ENCODE measurements at places on chromosomes 4 and X.

DNA sequence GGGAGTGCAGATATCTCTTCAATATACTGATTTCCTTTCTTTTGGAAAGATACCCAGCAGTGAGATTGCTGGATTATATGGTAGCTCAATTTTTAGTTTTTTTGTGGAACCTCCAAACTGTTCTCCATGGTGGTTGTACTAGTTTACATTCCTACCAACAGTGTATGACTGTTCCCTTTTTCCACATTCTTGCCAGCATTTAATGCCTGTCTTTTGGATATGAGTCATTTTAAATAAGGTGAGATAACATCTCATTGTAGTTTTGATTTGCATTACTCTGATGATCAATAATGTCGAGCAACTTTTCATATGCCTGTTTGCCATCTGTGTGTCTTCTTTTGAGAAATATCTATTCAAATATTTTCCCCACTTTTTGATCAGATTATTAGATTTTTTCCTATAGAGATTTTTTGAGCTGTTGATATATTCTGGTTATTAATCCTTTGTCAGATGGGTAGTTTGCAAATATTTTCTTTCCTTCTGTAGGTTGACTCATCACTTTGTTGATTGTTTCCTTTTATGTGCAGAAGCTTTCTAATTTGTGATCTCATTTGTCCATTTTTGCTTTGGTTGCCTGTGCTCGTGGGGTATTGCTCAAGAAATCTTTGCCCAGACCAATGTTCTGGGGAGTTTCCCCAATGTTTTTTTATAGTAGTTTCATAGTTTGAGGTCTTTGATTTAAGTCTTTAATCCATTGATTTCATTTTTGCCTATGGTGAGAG, 552.7 kb downstream of the ZNF674 start:
- DNase-seq = no peak

DNA sequence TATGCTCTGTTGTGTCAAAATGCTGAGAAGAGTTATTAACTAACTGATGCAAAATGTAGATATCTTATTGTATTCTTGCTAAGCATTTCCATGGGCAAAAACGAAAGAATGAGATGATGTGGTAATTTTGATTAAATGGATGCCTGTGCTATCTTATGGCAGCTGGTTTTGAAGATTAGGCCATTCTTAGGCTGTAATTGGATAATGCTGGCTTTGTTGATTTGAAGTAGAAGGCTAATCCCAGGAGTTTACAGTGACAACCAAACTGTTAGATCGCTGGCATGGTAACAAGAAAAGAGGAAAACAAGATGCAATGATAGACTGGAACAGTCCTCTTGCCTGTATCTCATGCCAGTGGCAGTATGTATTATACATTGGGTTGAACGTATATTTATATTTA, 74.1 kb upstream of the WDR44 start:
- no peak for DNase-seq

DNA sequence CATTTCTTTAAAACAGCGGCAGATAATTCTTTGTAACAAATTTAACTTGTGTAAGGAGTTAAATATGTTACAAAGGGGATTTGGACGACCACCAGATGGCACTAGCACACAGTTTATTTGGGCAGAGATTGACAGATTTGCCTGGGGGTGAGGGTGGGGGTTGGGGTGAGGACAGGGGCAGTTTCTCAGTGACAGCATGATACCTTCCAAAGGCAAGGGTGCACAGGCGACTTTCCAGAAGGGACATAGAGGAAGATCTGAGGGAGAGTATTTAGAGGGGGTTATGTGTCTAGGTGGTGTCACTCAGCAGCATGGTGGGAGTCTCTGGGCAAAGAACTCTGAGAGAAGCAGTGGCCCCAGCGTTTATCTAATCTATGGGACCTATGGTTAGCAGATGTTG, 9.6 kb upstream of the TMA16 start:
- peak; percentile 67 for DNase-seq

- DNase-seq = no peak
These were observed 14.8 kb downstream of the ANK2 start for GRCh38 chr4:113064244-113064643.

- DNase-seq = no peak
These were observed 54.2 kb upstream of the SMIM10 start for GRCh38 chrX:134936542-134936941.

DNA sequence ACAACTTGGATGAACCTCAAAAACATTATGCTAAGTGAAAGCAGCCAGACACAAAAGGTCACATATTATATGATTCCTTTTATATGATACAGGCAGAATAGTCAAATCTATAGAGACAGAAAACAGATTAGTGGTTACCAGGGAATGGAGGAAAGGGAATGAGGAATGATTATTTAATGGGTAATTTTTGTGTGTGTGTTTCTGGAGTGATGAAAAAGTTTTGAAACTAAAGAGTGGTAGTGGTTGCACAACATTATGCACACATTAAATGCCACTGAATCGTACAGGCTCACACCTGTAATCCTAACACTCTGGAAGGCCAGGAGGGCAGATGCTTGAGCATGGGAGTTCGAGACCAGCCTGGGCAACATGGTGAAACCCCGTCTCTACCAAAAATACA, 19.6 kb upstream of the SOD3 start:
- DNase-seq = no peak

GRCh38 chrX:24285082-24285481, 28.8 kb downstream of the SUPT20HL2 start:
- peak; percentile 4 for DNase-seq

- peak; percentile 6 for DNase-seq
These were observed 745.8 kb upstream of the GALNTL6 start for GRCh38 chr4:171067422-171067821.

- DNase-seq = no peak
These were observed 58.6 kb downstream of the GPC3 start for GRCh38 chrX:133926809-133927208.

GRCh38 chrX:136086521-136086920, 60.8 kb upstream of the FHL1 start:
- DNase-seq = peak; percentile 32

- DNase-seq = peak; percentile 5
These were observed 190.9 kb upstream of the BANK1 start for GRCh38 chr4:101599620-101600019.

- DNase-seq = peak; percentile 83
These were observed 36.6 kb downstream of the ADRA2C start for GRCh38 chr4:3802571-3803474.

- no peak for DNase-seq
These were observed 202.2 kb upstream of the GPRIN3 start for GRCh38 chr4:89509708-89510281.

DNA sequence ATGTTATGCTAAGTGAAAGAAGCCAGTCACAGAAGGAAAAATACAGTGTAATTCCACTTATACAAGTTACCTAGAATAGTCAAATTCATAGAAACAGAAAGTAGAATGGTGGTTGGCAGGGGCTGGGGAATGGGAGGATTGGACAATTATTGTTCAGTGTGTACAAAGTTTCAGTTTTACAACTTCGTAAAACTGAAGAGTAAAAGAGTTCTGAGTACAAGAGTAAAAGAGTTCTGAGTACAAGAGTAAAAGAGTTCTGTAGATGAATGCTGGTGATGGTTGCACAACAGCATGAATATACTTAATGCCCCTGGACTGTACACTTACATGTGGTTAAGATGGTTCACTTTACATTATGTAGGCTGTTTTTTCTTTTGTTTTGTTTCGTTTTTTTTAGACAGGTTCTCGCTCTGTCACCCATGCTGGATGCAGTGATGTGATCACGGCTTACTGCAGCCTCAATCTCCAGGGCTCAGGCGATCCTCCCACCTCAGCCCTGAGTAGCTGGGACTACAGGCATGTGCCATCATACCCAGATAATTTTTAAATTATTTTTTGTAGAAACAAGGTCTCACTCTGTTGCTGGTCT, 230.9 kb downstream of the SOWAHB start:
- no peak for DNase-seq

DNA sequence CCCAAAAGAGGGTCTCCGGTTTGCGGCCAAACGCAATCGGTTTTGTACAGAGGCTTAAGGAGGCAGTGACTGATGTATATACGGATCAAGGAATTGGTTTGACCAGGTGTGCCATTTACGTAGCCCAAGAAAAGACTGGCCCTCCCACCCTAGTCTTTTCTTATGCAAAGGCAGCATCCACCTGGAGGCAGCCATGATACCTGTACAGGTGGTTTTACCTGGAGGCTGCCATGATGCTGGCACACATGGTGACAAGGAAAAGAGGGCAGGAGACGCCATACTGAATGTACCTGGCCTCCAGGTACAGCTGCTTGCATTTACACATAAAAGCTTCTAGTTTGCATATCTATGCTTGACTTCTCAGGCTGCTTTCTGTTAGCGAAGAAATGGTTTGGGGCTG, 917.7 kb upstream of the INTU start:
- DNase-seq = no peak

DNA sequence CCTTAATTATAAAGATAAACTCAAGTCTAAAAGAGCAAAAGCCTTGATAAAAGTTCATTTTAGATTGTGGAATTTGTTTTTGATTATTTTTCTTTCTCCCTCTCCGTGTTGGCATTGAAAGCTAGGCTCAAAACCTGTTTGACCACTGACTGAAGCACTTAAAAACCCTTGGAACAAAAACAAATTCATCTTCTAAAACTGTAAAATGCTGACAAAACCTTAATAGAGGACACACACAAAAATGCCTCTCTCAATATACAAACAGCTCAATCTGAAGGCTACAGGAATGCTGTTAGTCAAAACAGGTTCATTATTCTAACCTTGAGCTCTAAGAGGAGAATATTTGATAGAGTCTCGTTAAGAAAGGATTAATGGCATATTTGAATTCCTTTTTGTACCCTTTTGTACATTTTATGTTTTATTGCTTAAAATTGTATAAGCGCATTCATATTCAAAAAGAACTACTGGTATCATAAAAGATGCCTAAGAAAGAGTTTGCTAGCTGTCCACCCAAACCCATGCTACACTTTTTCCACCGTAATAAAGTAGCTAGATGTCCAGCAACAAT, 74.3 kb upstream of the NAP1L5 start:
- no peak for DNase-seq

- no peak for DNase-seq
These were observed 19.7 kb downstream of the HTRA3 start for GRCh38 chr4:8289151-8289750.

GRCh38 chr4:68765876-68766275, 49.9 kb upstream of the UGT2B10 start:
- DNase-seq = no peak

- DNase-seq = no peak
These were observed 81.4 kb downstream of the AMELX start for GRCh38 chrX:11374570-11374969.

DNA sequence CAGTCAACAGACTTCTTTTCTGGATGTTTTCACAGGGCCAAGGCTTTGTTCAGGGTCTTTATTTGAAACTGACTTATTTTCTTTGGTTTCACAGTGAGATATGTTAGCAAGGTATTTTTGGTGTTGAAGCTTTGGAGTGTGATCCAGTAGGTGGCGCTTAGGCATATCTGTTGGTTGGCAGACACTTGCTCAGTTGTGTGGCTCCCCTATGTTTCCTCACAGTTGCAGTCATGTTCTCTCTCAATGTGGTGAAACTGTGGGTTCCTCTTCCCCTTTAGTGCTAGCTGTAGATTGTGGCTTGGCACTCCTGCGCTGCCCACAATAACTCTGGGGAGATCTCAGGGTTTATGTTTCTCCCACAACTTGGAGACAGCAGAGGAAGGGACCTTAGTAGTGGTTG, 460.8 kb downstream of the SLITRK2 start:
- peak; percentile 71 for DNase-seq

GRCh38 chr4:101291198-101291597, 56.1 kb downstream of the PPP3CA start:
- no peak for DNase-seq

DNA sequence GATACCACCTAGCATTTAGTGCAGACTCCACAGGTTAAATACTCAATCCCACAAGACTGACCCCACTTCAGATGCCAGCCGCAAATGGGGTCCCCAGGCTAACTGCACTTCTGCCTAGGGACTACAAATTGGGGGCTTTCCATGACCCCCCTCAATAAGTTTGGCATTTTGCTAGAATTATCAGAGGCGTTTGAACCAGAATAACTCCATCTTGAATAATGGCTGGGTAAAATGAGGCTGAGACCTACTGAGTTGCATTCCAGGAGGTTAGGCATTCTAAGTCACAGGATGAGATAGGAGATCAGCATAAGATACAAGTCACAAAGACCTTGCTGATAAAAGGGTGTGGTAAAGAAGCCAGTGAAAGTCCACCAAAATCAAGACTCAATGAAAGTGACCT, 15.1 kb downstream of the RELL1 start:
- DNase-seq = no peak

- DNase-seq = peak; percentile 41
These were observed 55.6 kb downstream of the HAUS3 start for GRCh38 chr4:2186133-2186864.

GRCh38 chrX:112705726-112706125, 26.0 kb upstream of the LHFPL1 start:
- DNase-seq = no peak

- no peak for DNase-seq
These were observed 348.5 kb upstream of the NR3C2 start for GRCh38 chr4:148790691-148791090.

All from NB4 (cell line).